ENCODE measurements at places on chromosomes 3 and 15.

DNA sequence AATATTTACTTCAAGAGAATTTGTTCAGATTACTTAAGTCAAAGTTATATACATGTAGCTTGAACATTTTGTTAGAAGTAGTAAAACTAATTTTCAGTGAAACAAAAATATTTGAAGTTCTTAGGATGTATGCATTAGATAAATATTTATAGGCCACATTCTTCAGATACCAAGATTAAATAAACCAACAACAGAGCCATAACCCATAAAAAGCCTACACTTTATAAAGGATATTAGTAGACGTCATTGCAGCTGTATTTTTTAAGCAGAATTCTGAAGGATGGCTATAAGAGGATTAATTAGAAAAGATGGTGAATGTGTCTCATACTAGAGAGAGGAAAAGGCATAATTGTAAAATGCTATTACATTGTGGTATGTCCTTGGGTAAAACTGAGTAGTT lies 449.7 kb upstream of the ALCAM start:
- DNase-seq, result no peak

DNA sequence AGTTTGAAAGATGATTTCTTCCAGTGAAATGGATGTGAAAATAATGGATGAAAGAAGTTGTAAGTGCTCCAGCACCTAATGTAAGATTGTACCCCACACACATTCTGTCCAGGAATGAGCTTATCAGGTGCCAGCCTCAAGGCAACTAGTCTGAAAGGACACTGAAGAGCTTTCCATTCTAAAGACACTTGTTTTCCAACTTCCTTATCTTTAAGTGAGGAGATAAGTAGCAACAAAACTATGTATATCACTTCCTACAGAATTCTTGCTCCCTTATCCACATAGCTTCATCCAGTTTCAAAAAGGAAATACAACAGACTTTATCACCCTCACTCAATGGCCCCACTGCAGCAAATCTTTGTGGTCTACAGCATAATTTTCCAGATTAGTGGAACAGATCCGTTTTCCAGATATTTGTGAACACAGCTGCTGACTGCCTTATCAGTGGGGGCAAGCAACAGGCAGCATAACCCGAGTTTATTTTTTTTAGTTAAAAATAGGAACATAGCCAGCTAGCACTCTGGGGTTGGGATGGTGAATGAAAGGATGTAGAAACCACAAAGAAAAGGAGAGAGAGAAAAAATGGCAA lies 60.6 kb downstream of the CD200R1L start:
- no peak for DNase-seq

- DNase-seq, result no peak
Observed at GRCh38 chr3:16767006-16767405, 117.7 kb upstream of the PLCL2 start.

DNA sequence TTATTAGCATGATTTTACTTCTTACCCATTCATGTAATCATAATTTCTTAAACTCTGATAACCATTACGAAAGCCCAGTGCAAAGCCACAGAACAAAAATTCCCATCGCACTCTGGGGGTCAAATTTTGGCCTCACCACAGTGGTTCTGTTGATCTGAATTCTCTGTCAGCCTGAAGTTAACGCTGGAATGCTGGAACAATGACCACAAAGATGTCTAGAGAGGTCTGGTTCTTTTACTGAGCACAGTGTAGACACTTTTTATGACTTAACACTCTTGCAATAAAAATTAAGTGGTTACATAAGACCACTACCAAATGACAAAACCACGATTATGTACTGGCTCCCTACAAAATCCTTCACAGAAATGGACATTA lies 94.7 kb downstream of the PDZRN3 start:
- DNase-seq, result no peak

DNA sequence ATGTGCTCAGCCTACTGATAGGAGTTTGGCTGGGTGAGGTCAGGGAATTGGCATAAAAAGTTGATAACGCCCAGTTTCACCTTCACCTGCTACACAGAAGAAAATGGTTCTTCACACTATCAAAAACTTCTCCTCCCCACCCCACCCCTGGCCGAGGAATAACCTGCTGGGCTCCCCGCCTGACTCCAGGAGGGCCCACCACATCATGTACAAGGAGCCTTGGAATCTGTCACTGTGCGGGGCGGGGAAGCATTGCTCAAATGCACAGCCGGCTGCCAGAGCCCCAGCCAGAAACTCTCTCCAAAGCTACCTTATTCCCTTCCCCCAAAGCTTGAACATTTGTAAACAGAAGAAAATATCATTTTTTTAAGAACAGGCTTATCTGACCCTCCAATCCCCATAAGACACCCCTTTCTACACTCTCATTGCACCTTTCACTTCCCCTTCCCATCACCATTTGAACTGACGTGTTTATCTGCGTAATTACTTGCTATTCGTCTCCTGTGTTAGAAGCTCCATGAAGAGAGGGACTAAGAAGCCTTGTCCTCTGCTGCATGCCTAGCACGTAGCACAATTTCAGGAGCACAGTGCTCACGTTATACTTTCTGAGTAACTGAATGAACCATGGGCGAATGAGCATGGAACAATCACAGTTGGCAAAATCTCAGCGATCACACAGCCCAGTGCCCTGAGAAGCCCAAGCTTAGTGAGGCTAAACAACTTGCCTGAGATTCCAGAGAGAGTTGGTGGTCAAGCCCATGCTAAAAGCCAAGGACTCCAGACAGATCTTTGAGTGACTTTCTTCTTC lies 82.9 kb downstream of the HES1 start:
- no peak for DNase-seq

DNA sequence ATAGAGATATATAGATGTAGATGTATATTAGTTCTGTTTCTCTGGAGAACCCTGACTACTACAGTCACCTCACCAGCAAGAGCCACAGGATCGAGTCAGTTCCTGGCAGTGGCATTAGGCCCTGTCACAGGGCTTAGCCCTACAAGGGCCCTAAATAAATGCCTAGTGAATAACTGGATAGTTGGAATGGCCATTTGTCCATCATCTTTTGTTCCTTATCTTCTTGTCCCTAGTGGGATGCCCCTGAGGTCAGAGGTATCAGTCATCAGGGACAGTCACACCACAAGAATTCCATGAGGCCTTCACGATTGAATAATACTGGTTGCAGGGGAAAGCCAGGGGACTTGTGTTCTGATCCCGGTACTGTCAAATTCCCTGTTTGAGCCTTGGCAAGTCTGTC lies 204.9 kb upstream of the PPP2R3A start:
- DNase-seq, result no peak

DNA sequence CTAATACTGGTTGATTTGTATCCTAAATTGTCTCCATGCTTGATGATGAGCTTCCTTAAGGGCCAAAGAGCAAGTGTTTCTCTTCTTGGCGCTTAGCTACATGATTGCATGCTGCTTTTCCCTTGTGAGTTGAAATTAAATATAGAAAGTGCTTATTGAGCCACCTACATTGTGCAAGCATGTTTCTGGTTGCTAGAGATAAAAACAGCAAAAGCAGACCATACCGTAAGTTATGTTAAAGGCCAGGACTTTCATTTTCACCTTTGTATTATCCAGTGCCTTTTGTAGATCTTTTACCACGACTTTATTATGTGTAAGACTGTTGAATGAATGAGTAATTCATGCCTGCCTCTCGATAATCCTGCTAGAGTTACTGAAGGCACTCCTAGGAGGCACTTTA lies 41.9 kb upstream of the CCNB2 start:
- DNase-seq, result no peak

DNA sequence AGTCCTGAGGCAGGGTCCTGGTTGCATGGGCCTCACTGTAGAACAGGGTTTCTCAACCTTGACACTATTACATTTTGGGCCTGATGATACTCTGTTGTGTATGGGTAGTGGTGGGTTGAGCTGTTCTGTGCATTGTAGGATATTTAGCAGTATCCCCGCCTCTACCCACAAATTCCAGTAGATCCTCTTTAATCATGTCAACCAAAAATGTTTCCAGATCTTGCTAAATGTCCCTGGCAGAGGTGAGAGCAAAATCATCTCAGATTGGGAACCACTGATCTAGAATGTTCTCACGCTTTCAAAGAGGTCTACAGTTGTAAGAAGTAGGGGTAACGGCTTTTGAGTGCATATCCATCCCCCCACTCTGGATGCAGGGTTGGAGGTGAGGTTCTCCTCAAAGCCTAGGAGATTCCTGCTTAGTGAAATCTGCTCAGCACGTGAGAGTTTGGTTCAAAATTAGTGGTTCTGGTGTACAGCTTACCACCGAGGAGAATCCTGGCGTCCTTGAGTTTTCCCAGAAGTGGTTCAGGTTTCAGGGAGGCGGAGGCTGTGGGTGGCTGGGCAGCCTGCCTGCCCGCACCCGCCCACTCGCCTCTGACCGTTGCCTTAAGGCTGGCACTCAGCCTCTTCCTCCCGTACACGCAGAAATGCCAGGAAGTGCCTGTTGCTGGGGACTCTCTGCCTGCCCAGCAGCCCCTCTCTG lies 5.3 kb downstream of the ACVR2B start:
- DNase-seq, result peak; percentile 81

DNA sequence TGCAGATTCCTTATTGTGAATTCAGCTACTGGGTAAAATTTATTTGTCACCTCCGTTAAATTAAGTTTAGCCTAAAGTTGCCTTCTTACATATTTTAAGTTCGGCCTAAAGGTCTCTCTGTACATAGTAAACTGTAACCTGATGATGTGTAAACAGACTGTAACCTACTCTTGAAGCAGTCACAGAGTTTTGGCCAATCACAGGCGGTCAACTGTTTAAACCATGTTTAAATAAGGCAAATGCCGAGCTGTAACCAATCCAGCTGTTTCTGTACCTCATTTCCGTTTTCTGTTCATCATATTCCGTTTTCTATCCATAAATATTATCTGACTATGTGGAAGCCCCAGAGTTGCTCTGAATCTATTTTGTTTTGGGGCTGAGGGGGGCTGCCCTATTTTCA lies 2.4 kb upstream of the ADAMTSL3 start:
- no peak for DNase-seq

DNA sequence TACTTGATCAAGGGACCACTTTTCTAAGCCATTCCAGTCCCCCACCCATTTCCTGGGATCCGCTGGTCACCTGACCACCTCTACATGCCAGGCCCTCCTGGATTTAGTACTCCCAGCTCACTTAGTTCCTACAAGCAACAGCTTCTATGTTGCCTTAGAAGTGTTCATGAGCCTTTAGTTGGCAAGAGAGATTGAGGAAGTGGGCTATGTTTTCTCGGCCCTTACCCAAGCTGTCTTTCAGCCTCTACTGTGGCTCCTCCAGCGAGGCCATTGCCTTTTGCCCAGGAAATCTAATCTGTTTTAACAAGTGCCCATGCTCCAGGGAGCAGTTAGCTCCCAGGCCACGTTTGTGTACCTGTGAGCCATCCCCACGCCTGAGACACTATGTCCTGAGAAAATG lies 4.5 kb upstream of the PRKAR2A start:
- no peak for DNase-seq

- no peak for DNase-seq
Observed at GRCh38 chr3:104437891-104438290, 928.8 kb upstream of the ALCAM start.

- no peak for DNase-seq
Observed at GRCh38 chr3:26196781-26197180, 406.9 kb downstream of the OXSM start.

GRCh38 chr3:122421101-122421500 lies 5.2 kb upstream of the WDR5B start:
- DNase-seq, result no peak

DNA sequence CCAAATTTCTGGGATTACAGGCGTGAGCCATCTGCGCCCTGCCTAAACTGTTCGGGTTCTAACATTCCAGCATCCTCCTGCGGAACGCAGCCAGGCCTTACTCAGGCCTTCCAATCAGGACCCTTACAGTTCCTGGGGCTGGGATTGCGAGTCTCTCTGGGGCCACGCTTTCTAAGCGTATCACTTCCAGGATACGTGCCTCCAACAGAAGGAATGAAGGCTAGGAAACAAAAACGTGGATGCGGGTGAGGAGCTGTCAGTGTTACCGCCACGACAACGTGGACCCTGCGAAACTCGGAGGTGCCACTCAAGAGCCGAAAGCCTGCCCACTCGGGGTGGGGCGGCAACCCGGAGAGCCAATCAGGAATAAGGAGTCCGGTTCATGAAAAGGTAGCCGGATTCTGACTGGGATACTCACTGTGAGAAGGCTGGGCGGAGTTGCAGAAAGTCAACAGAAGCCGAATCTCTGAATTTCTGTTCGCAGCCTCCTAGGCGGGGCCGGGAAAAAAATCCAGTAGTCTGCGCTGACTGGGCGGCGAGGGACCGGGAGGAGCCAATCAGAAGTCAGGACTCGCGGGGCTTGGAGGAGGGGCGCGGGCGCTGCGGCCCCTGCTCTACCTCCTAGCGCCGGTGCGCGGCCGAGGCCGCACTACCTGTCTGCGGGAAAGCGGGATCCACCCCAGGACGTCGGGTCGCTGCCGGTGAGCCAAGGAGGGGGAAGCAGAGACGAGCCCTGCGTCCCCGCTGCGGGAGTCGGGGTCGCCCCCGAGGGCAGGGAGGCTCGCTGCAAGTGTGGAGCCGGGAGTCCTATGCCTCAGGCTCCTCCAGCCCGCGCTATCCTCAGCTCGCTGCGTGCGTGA lies at the start of gene HYKK:
HYKK (plus strand) TSS at position 607 of the 860 bp plus-strand sequence. CDS start 5,512 bp downstream, outside the sequence.
- DNase-seq, result peak; percentile 95

- peak; percentile 94 for DNase-seq
Observed at GRCh38 chr3:134315286-134316106, 58.8 kb downstream of the AMOTL2 start.

DNA sequence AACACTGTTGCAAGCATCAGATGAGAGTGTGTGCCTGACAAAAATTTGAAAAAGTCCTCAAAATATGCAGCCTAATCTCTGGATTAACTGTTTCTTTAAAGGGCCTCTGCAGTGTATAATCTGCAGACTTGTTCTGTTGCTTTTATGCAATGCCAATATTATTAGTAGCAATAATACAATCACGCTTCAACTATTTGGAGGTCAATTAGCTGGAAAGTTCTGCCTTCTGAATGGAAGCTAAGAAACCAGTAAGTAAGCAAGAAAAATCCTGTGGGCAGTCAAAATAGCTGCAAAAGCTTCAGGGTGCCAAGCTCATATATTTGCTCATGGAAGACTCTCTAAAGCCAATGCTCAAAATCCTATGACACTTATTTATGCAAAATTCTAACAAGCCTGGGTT lies 153.2 kb upstream of the NR2F2 start:
- no peak for DNase-seq

- DNase-seq, result peak; percentile 67
Observed at GRCh38 chr3:179526989-179527391, 35.7 kb upstream of the ACTL6A start.

DNA sequence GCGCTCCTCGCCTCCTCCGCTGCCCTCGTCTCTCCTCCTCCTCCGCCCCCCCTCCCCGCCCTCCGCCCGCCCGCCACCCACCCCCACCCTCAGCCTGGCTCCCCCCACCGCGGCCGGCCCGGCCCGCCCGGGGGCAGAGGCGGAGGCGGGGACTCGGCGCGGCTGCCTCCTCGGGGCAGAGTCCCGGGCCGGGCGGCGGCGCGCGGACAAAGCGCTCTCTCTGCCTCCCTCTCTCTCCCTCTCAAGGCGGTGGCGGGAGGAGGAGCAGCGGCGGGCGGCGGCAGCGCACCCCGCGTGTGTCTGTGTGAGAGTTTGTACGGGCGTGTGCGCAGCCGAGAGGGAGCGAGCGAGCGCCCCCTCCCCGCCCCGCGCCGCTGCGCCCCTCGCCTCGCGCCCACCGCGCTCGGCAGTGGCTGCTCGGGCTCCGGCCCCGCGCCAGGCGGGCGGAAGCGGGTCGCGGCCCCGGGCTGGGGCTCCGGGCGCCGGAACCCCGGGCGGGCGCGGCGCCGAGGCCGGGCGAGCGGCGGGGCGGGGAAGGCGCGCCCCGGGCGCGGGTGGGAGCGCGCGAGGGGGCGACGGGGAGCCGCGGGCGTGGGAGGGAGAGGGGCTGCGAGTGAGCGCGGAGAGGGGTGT lies at the start of gene IGF2BP2:
IGF2BP2 (minus strand) TSS at position 37 of the 633 bp plus-strand sequence. CDS start 82 bp downstream, outside the sequence.
- peak; percentile 68 for DNase-seq
